ENCODE measurements at places on chromosomes 2 and 18.

- no peak for DNase-seq
These were observed 43.9 kb upstream of the FHL2 start for GRCh38 chr2:105442721-105443120.

DNA sequence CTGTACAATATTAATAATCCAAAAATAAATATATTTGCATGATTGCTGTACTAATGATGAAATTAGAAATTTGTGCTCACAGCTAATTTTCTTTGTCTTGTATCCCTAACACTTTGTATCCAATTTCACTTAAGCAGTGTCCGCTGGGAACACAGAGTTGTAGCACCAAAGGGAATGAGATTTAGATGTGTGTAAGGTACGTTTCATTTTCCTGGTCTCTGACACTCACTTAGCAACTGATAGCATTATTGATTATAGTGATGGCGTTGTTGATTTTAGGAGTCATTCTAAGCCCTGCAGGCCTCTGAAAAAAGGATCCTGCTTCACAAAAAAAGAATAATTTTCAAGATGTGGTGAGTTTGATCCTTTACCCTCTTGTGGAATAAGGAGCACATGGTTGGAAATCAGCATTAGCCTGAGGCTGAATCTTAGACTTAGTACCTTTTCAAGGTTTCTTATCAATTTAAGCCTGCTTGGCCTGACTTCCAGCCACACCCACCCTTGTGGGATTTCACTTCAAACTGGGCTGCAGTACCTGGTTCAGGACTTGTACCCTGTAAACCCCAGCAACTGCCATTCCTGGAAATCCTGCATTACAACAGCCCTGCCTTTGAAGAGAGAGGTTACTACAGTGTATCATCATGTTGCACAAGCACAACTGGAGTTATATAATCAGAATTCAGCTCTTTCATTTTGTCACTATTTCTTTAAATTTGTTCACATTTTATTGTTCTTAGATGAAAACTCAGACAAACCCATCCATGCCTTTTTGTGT lies 116.2 kb downstream of the RND3 start:
- no peak for DNase-seq

DNA sequence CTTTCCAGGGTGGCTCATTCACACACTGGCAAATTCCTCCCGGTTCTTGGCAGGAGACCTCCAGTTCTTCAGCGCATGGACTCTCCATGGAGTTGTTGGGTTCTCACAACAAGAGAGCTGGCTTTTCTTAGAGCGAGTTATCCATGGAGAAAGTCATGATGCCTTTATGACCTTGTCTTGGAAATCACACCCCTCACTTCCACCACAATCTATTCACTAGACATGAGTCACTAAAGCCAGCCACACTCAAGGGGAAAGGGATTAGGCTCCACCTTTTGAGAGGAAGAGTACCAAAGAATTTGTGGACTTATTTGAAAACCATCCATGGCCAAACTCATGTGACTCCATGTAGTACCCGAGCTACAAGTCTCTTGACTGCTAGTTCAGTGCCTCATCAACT lies 160.5 kb downstream of the SETBP1 start:
- no peak for DNase-seq

GRCh38 chr2:32229635-32230034 lies 35.1 kb downstream of the NLRC4 start:
- DNase-seq: no peak
